ENCODE measurements at places on chromosomes 12 and 14.

DNA sequence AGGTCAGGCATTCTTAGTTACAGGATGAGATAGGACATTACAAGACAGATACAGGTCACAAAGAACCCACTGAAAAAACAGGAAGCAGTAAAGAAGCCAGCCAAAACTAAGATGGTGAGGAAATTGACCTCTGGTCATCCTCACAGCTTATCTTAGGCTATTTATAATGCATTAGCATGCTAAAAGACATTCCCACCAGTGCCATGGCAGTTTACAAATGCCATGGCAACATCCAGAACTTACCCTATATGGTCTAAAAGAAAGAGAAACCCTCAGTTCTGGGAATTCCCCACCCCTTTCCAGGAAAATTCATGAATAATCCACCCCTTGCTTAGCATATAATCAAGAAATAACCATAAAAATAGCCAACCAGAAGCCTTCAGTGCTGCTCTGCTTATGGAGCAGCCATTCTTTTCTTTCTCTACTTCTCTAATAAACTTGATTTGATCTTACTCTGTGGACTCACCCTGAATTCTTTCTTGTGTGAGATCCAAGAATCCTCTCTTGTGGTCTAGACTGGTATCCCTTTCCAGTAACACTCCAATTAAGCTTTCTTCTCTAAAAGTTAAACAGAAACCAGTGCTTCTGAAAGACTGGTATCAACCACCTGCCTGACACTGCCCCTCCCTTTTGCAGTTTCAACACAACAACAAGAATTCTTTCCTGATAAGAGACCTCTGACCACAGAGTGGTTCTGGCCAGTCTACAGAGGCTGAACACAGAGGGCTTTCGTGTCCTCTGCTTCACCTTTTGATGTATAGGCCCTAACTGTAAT is 86.9 kb downstream of the BCAT1 start:
- no peak for DNase-seq

DNA sequence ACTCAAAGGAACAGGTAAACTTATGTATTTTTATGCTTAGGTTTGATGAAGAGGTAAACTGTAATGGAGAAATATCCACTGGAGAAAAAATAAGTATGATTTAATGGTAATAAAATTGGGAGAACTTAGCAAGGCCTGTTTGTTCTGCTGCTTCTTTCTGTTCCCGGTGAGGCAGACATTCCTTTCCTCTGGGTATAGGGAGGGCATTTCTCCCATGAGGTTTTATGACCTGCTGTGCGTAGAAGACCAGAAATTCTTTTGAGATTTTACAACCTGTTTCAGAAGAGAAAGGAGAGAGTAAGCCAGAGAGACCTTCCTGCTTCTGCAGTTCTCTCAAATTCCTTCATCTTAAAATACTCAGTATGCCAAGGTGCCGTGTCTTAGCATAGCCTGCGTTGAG is 139.4 kb upstream of the RMST start:
- DNase-seq = no peak

GRCh38 chr12:122846622-122847515 is 11.6 kb downstream of the HIP1R start:
- DNase-seq = no peak

DNA sequence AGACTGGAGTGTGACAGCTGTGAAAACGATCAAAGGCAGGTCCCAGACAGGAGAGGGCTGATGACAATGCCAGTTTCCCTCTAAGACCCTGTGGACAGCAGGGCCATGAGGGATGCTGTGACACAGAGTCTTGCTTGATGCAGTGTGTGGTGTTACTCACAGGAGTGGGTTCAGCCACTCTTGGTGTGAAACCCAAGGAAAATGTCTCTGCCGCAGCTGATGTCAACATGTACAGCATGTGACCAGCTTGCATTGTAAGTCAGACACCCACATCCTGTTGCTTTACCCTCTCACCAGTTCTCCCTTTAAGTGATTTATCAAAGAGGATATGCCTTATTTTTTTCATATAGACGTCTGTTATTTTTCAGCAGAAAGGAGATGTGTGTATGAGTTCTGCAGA is 268.6 kb downstream of the BTG1 start:
- DNase-seq = no peak

DNA sequence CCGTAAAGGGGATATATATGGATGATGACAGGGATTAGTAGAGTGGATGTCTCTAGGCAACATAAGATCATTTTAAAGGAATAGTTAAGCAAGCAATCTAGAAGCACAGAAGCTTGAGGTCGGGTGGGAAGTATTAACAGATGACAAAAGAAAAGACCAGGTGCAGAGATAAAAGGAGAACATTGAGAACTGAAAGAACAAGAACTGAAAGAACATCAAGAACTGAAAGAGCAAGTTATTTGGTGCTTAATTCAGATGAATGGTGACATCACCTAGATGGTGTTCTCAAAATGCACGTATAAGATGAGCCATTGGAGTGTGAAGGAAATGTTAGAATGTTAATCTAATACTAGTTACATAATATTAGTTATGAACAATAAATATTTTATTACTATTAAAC is 224.0 kb upstream of the PDE3A start:
- no peak for DNase-seq

- no peak for DNase-seq
These were observed 10.9 kb downstream of the C12orf43 start for GRCh38 chr12:121005346-121005815.

DNA sequence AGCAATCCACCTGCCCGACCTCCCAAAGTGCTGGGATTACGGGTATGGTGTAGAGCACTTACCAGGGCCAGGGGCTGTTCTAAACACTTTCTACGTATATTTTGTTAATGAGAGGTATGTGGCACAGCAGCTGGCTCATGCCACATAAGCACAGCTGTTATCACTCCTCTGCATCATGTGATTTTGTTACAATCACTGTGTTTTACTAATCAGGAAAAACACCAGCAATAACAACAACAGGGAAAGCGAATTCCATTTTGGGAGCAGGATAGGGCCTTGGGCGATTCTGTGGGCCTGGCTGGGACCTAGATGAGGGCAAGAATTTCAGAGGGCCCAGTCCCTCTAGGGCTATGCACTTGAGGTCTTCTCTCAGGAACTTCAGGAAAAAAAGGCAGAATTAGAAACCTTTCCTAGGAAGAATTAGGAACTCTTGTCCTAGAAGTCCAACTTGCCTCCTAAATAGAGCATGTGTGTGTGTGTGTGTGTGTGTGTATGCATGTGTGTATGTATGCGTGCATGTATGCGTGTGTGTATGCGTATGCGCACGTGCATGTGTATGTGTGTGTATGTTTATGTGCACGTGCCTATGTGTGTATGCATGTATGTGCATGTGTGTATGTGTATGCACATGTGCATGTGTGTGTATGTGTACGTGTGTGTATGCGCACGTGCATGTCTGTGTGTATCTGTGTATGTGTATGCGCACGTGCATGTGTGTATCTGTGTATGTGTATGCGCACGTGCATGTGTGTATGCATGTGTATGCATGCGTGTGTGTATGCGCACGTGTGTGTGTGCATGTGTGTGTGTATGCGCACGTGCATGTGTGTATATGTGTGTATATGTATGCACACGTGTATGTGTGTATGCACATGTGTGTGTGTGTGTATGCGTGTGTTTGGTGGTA is 41.8 kb upstream of the CORO1C start:
- DNase-seq = no peak

GRCh38 chr12:53096759-53097158 is 708 bp upstream of the IGFBP6 start:
- DNase-seq = no peak

GRCh38 chr14:94751321-94751720 is 18.6 kb downstream of the GSC start:
- DNase-seq = no peak

GRCh38 chr12:104219908-104220404 is 4.4 kb downstream of the TXNRD1 start:
- peak; percentile 82 for DNase-seq

- DNase-seq = no peak
These were observed 21.8 kb downstream of the TEP1 start for GRCh38 chr14:20391505-20391904.

DNA sequence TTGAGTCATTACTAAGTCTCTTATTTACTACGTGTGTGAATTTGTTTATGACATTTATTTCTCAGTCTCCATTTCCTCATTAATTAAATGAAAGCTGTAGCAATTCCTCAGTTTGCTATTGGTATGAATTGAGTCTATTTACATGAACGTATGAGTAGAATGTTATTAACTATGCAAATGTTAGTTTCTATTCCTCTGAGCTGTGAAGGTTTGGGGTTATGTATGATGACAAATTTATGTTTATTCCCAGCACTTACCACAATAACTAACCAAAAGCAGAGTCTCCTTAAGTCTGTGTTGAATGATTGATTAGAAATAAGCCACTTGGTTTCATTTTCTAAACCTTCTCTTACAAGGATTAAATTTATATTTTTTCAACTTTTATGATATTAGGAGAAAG is 1340.9 kb downstream of the FSCB start:
- no peak for DNase-seq

GRCh38 chr12:7731486-7731885 is 15.7 kb downstream of the CLEC4C start:
- DNase-seq = no peak

GRCh38 chr12:83630526-83630925 is 943.8 kb downstream of the TMTC2 start:
- no peak for DNase-seq

GRCh38 chr14:101726954-101727302 is 34.6 kb upstream of the PPP2R5C start:
- no peak for DNase-seq

DNA sequence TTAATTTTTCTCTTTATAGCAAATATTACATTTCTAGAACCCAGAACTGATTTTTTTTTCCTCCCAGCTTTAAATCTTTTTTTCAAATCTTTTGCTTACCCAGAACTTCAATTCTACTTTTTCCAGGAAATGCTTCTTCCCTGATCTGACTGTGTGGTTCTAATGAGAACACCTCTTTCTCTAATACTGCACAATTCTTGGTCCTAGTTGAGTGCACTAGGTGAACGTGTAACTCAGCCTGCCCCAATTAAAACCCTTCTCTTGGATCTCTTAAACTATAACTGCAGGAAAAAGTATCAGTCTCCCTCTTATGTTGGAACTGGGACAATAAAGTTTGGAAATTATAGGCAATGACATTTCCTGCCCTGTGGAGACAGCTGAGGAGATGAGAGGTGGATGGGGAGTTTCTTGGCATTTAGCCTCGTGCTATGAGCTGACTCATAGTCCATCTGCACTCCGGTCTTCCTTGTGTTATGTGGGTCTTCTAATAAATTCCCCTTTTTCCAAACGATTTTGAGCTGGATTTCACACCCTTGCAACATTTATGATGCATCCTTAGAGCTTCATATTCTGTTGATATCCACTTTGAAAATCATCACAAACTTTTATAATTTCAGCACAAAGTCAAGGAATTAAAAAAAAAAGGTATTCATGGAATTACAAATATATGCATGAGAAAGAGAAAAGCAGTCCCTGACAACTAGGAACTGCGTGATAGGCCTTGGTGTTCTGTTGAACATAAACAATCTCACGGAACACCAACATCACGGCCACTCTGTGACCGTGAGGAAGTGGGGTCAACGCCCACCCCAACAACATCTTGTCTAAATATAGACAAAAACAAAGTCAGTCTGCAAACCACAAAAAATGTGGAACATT is 52.4 kb downstream of the BRMS1L start:
- DNase-seq = no peak

DNA sequence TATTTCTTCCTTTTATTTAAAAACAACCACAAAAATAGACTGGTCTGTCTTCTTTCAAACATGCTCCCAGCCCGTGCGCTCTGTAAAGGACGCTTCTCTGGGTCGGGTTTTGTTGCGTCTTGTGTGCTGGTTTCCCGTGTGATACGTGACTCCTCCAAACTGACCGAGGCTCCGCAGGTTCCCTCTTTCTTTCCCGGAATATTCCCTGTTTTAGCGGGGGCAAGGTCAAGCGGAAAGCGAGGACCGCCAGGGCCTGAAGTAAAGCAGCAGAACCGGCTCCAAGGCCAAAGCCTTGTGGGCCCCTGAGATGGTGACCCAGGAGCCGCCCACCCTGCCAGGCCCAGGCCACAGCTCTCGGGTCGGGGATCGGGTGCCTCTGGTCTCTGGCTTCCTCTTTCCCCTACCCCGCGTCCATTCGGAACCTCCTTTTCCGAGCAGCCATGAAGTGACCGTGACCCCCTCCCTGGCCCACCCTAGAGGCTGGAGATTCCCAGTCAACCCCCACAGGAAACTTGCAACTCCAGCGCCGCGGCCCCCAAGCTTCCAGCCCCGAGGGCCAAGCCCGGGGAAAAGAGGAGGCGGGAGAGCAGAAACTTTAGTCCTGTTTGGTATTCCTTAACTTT is 885 bp upstream of the HOXC10 start:
- no peak for DNase-seq

- DNase-seq = no peak
These were observed 33.8 kb downstream of the FBRSL1 start for GRCh38 chr12:132523576-132524331.

GRCh38 chr14:68534276-68534675 is 258.6 kb downstream of the ZFP36L1 start:
- no peak for DNase-seq

- no peak for DNase-seq
These were observed 188.6 kb downstream of the CRADD start for GRCh38 chr12:93865751-93866150.

DNA sequence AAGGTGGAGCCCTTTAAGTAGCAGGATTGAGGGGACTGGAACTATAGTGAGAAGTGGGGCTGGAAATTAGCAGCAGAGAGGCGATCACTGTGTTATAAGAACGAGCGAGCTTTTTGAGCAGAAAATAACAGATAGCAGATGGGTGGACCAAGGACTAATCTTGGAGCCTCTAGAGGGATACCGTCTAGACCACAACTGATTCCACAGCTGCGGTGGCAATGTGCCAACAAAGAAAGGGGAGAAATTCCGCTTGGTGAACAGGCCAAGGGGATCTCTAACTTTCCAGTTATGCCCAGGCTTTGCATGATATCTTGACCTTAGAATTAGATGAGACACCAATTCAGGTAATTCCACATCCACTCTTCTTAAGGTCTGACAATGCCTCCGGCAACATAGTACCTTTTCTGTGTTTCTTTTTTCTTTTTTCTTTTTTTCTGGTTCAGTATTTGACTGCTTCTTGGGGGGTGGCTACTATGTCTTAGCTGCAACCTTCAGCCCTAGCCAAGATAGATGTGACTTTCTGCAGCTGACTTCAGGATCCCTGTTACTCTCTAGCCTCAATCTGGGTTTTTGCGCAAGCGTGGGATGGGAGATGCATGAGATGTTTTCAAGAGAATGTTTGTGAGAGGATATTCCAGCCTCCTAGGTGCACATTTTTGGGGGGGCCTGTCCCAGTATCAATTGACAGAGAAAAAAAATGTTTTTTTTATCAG is 143.4 kb upstream of the CPSF6 start:
- DNase-seq = no peak

GRCh38 chr14:87148655-87149054 is 844.3 kb downstream of the GALC start:
- DNase-seq = no peak

GRCh38 chr14:103746701-103747100 is 31.1 kb downstream of the ZFYVE21 start:
- no peak for DNase-seq

DNA sequence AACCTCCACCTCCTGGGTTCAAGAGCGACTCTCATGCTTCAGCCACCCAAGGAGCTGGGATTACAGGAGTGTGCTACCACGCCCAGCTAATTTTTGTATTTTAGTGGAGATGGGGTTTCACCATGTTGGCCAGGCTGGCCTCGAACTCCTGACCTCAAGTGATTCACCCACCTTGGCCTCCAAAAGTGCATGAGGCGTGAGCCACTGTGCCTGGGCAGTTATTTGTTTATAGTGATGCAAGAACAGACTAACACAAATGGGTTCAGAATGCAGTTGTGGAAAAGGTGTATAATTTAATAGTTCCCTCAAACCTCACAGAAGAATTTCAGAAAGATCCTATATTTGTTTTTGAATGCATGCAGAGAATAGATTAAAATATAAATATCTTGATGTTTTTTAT is 447.1 kb downstream of the ZFP36L1 start:
- DNase-seq = no peak
